ENCODE measurements at places on chromosomes 4 and X.

DNA sequence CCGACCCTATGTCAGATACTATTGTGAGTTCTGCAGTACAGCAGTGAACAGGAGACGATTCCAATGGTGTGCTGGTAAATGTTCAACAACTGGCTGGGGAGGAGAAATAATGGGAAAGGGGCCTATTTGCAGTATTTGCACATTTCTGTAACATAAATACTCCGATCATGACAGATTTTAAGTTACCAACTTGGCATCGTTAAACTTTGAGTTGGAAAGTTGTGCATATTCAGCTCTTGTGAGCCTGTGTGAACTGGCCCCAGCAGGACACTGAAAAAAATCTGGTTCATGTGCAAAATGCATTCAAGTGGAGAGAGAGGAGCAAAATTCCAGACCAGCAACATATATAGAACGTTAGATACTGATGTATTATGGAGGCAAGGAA lies 175.0 kb downstream of the MAPK10 start:
- no peaks in the 10 kb centered on the region for H3K4me1 ChIP-seq
- H3K4me3 ChIP-seq = no peak overlapping the region
- no peaks in the 10 kb centered on the region for H3K36me3 ChIP-seq

GRCh38 chrX:41759817-41760216 lies 35.8 kb downstream of the GPR82 start:
- H3K27me3 ChIP-seq = peaks cover 10% of the 10 kb centered on the region
- H3K36me3 ChIP-seq = no peaks in the 10 kb centered on the region
- H3K4me3 ChIP-seq = no peak overlapping the region
- H3K27ac ChIP-seq = no peak overlapping the region
- no peak for DNase-seq
- no peaks in the 10 kb centered on the region for H3K4me1 ChIP-seq

- H3K27ac ChIP-seq = no peak overlapping the region
- no peaks in the 10 kb centered on the region for H3K4me1 ChIP-seq
- DNase-seq = no peak
- no peak overlapping the region for H3K4me3 ChIP-seq
- H3K36me3 ChIP-seq = no peaks in the 10 kb centered on the region
These were observed 67.8 kb downstream of the NAA11 start for GRCh38 chr4:79257953-79258613.

DNA sequence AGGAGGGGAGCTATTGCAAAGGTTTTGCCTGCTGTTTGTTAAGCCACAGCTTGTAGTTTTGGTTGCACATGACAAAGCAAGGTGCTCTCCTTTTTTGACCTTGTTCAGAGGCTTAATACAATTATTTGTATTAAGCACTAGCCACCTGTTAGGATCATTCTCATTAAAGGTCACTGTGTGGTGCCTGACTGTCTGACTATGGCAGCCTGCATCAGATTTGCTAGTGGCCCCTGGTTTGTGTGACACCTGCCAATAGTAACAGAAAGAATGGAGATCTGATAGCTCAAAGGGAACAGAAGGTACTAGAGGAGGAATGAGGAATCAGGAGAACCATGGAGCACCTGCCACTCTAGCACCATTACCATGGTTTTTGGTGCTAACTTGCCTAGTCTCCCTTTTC lies 102.5 kb downstream of the POLA1 start:
- H3K27me3 ChIP-seq = no peaks in the 10 kb centered on the region
- H3K36me3 ChIP-seq = peaks cover 4% of the 10 kb centered on the region
- H3K4me3 ChIP-seq = no peak overlapping the region
- H3K27ac ChIP-seq = no peak overlapping the region

DNA sequence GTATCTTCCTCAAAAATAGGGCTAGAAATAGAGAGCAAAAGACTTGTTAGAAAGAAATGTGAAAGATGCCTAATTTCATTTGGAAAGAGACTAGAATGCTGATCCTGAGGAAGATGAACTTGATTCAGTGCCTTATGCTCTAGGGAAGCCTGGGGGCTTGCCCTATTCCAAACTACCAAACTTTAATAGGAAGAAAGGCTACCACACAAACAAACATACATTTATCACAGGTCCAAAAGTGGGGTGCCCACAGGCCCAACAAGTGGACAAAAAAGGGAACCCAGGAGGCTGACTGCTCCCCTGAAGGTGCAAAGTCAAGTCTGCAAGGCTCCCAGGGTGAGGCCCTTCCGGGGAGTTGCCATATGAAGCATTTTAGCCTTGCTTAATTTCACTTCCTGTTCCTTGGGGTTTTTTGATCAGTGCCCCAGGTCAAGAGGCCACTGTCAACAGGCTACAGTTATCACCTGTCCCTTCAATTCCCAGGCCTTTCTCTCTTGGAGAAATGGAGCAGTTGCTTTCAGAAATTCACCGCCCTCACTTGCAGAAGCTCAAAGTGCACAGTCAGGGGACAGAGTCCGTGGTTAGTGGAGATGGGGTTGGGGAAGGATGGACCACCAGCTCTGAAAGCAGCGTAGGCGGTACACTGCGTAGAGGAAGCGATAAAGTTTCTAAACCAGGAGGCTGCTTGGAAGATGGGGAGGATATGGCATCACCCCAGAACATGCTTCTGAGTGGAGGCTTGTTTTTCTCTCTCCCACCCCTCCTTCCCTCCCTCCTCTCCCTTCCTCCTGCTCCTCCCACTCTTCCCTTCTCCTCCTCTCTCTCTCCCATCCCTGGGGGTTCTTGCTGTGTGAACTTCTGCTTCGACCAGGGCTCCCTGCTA lies 36.4 kb downstream of the TMEM154 start:
- DNase-seq = peak; percentile 57
- H3K36me3 ChIP-seq = peaks cover 18% of the 10 kb centered on the region
- H3K4me3 ChIP-seq = peak overlapping the region; percentile 73
- no peaks in the 10 kb centered on the region for H3K27me3 ChIP-seq
- peaks cover 66% of the 10 kb centered on the region for H3K4me1 ChIP-seq
- H3K27ac ChIP-seq = peak overlapping the region; percentile 97

- DNase-seq = peak; percentile 20
- no peak overlapping the region for H3K4me3 ChIP-seq
- peaks cover 33% of the 10 kb centered on the region for H3K27me3 ChIP-seq
- H3K36me3 ChIP-seq = peaks cover 2% of the 10 kb centered on the region
- peaks cover 11% of the 10 kb centered on the region for H3K4me1 ChIP-seq
These were observed 55.2 kb downstream of the AREG start for GRCh38 chr4:74499986-74500781.

GRCh38 chr4:140529434-140529833 lies 5.5 kb downstream of the ELMOD2 start:
- peaks cover 5% of the 10 kb centered on the region for H3K36me3 ChIP-seq
- peaks cover 6% of the 10 kb centered on the region for H3K4me1 ChIP-seq
- H3K4me3 ChIP-seq = no peak overlapping the region
- no peaks in the 10 kb centered on the region for H3K27me3 ChIP-seq
- no peak overlapping the region for H3K27ac ChIP-seq

DNA sequence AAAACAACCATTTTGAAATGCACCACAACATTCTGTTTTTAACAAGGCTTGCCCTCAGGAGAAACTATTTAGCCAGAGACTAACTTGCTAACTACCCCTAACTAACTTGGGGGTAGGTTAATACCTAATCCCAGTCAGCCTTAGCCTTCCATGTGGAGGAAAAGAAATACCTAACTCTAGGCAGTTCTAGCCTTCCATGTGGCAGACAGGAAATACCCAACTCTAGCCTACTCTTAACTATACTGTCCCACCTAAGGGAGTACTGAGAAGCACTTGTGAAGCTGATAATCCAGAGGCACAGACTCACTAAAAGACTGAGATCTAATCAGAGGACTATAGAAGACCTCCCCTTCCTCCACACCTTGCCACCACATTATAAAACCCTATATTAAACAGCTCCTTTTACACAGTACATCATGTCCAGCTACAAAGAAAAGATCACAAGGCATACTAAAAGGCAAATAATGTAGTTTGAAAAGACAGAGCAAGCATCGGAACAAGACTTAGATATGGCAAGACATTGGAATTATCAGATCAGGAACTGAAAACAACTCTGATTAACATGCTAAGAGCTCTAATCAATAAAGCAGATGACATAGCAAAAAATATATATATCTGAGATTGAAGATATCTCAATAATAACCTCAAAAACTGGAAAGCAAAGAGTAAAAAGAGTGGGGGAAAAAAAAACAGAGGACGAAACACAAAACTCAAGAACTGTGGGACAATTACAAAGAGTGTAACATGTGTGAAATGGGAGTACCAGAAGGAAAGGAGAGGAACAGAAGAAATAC lies 52.2 kb downstream of the FRYL start:
- peaks cover 61% of the 10 kb centered on the region for H3K4me1 ChIP-seq
- no peaks in the 10 kb centered on the region for H3K27me3 ChIP-seq
- H3K27ac ChIP-seq = no peak overlapping the region
- DNase-seq = no peak
- H3K36me3 ChIP-seq = peaks cover 48% of the 10 kb centered on the region

DNA sequence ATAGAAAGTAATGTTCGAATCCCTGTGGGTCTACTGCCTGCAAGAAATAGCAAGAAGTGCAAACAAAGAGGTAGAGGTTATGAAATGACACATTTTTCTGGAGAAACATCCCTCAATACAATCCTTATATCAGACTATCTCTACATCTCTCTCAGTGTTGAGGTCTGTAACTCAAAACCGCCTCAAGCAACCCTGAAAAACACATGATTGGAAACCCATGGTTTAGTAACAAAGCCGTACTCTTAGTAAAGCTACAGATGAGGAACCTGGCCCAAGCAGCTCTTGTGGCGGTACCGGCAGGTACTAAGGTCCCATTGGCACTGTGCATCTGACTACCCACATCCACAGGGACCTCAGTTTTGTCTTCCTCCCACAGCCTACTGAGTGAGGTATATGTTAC lies 53.9 kb downstream of the IRF2 start:
- H3K27me3 ChIP-seq = no peaks in the 10 kb centered on the region
- H3K27ac ChIP-seq = peak overlapping the region; percentile 89
- DNase-seq = no peak
- peak overlapping the region; percentile 22 for H3K4me3 ChIP-seq
- H3K4me1 ChIP-seq = peaks cover 52% of the 10 kb centered on the region

GRCh38 chrX:54024350-54024749 lies 19.9 kb downstream of the PHF8 start:
- H3K4me1 ChIP-seq = no peaks in the 10 kb centered on the region
- no peak overlapping the region for H3K27ac ChIP-seq
- no peak overlapping the region for H3K4me3 ChIP-seq
- DNase-seq = no peak

GRCh38 chr4:3864742-3865721 lies 98.8 kb downstream of the ADRA2C start:
- no peaks in the 10 kb centered on the region for H3K4me1 ChIP-seq
- H3K36me3 ChIP-seq = no peaks in the 10 kb centered on the region
- H3K27me3 ChIP-seq = peaks cover 40% of the 10 kb centered on the region
- no peak overlapping the region for H3K27ac ChIP-seq
- H3K4me3 ChIP-seq = no peak overlapping the region

GRCh38 chr4:8294036-8294435 lies 24.5 kb downstream of the HTRA3 start:
- DNase-seq = no peak
- no peaks in the 10 kb centered on the region for H3K4me1 ChIP-seq
- H3K27ac ChIP-seq = no peak overlapping the region
- no peaks in the 10 kb centered on the region for H3K27me3 ChIP-seq

DNA sequence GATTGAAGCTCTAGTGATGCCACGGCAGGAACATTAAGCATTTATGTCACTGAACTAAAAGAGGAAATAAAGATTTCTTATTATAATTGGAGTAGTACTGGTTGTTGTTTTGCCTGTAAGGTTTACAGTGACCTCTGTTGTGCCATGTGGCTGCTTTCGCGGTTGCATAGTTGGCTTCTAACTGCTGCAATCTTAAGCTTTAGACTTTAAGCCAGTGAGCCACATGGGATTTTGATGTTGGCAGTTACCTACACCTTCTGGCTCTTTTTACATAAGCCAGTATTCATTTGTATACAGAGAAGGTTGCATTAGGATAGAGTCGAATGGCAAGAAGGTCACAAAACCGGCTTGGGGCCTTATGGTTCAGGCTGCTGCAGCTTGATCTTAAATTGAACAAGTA lies 1311.6 kb downstream of the RAPGEF2 start:
- H3K27ac ChIP-seq = no peak overlapping the region

DNA sequence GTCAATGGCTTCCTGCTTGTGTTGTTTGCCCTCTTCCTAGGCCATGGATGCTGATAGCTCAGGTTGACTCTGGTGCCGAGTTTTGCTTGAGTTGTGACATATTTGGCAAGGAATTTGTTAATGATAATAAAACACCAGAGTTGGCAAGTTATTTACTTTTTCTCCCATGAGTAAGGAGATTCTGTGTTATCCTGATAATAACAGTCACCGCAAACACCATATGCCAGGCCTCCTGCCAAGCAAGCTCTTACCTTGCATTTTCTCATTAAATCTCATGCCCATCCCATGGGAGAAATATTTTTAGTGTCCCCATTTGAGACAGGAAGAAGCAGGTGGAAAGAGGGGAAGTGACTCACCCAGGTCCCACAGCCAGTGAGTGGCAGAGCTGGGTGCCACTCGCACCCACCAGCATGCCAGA lies 67.4 kb upstream of the CLCN4 start:
- H3K27ac ChIP-seq = peak overlapping the region; percentile 69
- peaks cover 25% of the 10 kb centered on the region for H3K36me3 ChIP-seq
- no peaks in the 10 kb centered on the region for H3K27me3 ChIP-seq
- H3K4me1 ChIP-seq = peaks cover 14% of the 10 kb centered on the region
- no peak for DNase-seq

DNA sequence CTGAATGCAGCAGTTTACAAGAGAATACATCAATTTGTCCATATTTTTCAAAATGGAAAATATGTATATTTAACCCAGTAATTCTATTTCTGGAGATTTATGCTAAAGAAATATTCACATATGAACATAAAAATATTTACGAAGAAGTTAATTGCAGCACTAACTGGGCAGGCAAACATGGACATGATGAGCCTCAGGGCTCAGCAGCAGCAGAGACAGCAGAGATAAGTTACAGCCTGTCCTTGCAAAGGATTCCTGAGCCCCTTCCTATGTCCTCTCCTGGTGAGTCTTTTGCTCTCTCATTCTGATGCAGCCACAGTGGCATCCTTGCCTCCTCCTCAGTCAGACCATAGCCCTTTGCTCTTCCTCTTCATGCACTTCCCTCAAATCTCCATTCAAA lies 680.6 kb upstream of the CPEB2 start:
- H3K27me3 ChIP-seq = no peaks in the 10 kb centered on the region
- no peak overlapping the region for H3K4me3 ChIP-seq
- H3K27ac ChIP-seq = no peak overlapping the region
- H3K36me3 ChIP-seq = no peaks in the 10 kb centered on the region
- no peak for DNase-seq

DNA sequence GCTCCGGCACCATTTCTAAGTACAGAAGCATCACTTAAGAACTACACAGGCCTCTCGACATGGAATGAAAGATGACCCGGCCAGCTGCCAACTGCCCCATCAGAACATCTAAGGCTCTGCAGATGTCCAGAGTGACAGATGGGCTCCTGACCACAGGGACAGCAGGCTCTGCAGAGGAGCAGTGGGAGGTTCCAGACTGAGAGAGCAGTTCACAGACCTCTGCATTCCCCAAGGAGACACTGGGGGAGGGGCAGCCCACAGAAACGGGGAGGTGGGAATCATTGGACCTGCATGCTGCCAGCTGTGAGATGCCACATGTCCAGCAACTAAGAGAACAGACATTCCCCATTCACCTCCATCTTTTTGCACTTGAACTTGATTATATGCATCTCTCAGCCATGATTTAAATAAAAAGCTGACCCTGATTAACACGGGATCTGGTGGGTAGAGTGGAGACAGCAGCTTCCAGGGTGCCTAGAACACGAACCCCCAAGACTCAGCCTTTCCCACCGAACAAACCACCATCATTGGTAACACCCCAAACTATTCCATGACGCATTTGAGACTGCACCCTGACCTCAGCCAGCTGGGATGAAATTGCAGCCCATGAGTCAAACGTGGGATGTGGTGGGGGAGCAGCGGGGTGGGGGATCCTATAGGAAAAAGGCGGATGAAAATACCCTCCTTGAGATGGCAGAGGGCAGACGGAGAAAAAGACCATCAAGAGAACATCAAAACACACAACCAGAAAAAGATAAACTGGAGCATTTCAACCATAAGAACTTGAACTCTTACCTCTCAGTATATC lies 47.2 kb downstream of the AFAP1 start:
- no peak overlapping the region for H3K27ac ChIP-seq
- DNase-seq = no peak
- no peak overlapping the region for H3K4me3 ChIP-seq
- H3K27me3 ChIP-seq = peaks cover 20% of the 10 kb centered on the region

Data from stimulated activated naive B cell treated with anti-CD40 and anti-IgM and Interleukin-4, amounts not matched to agents 10 μg/mL and 1 μg/mL and 100 μg/mL, for 72 hours (primary cell).